ENCODE measurements at places on chromosomes 2 and 18.

- DNase-seq, result no peak
Measured at GRCh38 chr2:160940271-160940670, 220.0 kb upstream of the TANK start.

- no peak for DNase-seq
Measured at GRCh38 chr18:50287028-50287440, 458 bp downstream of the CXXC1 start.

GRCh38 chr2:174009488-174010223 is 44.5 kb upstream of the SP3 start:
- DNase-seq, result no peak

GRCh38 chr2:87403893-87404175 is 344.1 kb upstream of the PLGLB2 start:
- DNase-seq, result no peak

DNA sequence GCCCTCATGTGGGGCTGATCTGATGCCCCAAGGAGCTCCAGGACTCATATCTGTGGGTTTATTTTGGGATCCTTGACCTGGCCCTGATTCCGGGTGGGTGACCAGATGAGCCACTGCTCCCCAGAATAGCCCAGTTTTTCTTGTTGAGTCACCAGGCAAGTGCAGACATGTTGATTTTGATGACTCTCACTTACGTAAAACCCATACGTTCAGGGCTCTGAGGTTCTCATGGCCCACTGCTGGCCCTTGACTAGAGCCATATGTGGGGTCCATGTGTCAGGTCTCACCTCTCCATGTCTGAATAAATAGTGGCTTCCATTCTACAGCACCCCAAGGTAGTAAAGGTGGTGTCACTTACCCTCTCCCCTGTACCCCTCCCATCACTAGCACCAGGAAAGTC is 41.9 kb downstream of the CDC42EP3 start:
- no peak for DNase-seq

- DNase-seq, result no peak
Measured at GRCh38 chr2:86002375-86002774, 103.3 kb downstream of the POLR1A start.

DNA sequence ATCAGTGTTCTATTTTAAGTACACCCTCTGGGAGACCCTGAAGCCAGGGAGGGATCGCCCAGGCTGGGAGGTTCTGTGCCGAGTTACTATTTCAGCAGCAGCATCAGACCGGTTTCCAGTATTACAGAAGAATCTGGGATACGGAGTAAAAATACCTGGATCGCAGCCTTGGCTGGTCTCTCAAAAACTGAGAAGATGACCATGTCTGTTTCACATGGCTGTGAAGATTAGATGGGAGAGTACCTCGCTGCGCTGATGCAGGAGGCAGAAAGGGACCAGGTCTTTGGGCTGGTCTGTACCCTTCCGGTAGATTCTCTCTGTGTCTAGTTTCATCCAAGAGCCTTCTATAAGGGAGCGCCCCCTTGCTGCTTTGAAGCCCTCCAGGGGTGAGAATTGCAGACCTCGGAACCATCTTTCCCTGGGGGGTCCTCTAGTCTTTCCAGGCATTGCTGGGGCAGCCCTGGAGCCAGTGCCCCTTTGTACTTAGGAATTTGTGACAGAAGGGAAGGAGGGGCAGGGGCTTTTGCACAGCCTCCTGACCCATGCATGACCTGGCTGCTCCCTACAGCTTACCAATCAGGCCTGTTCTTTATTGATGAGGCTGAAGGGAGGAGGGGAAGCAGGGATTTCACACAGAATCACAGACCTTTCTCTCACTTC is 56.3 kb upstream of the MAPRE3 start:
- no peak for DNase-seq

DNA sequence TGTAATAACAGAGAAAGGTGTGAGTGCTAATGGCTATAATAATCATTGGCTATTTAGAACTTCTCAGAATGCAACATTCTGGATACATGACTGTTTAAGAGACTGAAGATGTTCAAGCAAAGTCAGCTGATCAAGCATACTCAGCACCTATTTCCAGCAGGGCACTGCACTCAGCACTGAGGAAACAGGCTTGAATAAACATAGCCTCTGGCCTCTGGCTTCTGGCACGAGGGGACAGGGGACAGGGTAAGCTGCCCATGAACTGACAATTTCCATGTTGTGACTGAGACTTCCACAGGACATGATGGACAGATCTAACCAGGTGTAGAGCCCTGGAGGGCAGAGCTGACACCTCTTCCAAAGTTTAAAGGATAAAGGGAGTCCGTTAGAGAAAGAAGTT is 1.3 kb downstream of the MARCO start:
- no peak for DNase-seq

GRCh38 chr2:20091305-20091991 is 40.0 kb upstream of the LAPTM4A start:
- DNase-seq, result no peak

- no peak for DNase-seq
Measured at GRCh38 chr2:20273042-20273441, 48.1 kb upstream of the SDC1 start.

GRCh38 chr2:30287857-30288513 is 56.7 kb downstream of the LBH start:
- DNase-seq, result no peak

- no peak for DNase-seq
Measured at GRCh38 chr2:69026026-69026425, 13.0 kb downstream of the ANTXR1 start.

- DNase-seq, result no peak
Measured at GRCh38 chr2:186959486-186959885, 110.5 kb upstream of the ZSWIM2 start.

GRCh38 chr2:179856205-179856604 is 5.2 kb downstream of the ZNF385B start:
- no peak for DNase-seq

GRCh38 chr2:30336978-30337841 is 105.9 kb downstream of the LBH start:
- DNase-seq, result peak; percentile 68

DNA sequence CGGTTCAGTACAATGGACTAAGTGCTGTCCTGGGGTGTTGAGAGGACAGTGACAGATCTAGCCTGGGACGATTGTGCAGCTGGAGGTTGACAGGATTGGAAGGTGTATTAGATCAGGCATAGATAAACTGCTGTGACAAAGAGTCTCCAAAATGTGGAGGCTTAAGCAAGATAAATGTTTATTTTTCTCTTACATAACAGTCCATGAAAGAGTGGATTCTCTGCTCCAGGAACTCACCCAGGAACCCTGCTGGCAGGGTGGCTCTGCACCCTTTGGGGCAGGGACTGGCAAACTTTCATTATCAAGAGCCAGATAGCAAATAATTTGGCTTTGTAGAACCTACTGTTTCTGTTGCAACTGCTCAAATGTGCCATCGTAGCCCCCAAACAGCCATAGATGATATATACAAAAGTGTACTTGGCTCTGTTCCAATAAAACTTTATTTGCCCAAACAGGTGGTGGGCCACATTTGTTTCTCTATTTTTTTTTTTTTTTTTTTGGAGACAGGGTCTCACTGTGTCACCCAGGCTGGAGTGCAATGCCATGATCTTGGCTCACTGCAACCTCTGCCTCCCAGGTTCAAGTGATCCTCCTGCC is 9.7 kb downstream of the HRH4 start:
- no peak for DNase-seq

DNA sequence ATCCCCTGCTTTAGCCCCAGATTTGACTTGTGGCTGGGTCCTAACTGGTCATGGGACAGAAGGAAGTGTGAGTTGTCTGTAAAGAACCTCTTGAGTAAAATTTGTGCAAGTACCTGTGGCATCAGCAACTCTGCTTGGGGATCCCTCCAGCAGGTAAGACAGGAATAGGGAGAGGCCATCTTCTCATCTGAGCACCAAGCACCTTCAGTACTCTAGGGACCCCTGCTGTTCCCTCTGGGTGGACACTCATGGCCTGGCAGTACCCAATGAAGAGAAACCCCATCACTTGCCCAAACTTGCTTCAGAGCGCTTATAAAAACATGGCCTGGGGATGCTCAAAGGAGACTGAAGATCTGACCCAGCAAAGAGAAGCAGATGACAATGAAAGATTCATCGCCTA is 297.8 kb downstream of the SP3 start:
- no peak for DNase-seq

DNA sequence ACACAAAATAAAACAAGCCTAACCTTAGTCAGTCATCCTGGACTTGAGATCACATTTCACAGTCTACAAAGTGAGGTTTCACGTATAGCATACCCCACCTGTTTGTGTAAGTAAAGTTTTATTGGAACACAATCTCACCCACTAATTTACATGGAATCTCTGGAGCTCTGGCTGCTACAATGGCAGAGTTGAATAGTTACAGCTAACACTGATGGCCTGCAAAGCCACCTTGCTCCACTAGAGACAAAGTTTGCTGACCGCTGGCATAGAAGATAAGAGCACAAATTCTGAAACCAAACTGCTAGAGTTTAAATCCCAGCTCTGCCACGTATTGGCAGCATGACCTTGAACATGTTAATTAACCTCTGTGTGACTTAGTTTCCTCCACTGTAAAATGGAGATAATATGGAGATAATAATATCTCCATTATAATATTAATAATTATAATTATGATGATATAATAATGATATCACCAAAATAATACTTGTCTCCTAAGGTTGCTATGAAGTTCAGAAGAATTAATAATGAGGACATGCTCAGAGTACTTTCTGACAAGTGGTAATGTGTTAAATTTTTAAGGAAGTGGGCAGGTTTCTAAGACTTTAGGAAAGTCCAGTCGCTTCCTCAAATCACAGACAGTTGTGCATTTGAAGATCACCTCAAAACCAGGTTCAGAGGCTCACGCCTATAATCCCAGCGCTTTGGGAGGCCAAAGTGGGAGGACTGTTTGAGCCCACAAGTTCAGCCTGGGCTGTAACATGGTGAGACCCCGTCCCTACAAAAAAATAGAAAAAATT is 204.6 kb downstream of the SH3RF3 start:
- no peak for DNase-seq

GRCh38 chr2:20571644-20572215 is 79.2 kb downstream of the HS1BP3 start:
- DNase-seq, result no peak

DNA sequence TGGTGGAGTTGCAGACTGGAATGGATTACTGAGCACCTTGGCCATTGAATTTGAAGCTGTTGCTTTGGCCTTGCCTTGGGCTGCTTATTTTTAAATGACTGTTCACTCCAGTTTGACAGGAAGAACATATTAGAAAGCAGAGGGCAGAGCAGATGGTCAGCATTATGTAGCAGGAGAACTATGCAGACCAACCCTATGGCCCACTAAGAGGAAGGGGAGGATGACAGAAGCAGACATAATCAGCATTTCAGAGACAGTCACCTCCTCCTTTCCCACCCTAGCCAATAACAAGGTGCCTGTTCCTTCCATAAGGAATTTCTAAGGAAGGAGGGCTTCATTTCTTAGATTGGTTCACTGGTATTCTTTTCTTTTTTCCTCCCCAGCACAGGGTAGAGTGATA is 2.4 kb downstream of the CHRNA1 start:
- DNase-seq, result no peak

DNA sequence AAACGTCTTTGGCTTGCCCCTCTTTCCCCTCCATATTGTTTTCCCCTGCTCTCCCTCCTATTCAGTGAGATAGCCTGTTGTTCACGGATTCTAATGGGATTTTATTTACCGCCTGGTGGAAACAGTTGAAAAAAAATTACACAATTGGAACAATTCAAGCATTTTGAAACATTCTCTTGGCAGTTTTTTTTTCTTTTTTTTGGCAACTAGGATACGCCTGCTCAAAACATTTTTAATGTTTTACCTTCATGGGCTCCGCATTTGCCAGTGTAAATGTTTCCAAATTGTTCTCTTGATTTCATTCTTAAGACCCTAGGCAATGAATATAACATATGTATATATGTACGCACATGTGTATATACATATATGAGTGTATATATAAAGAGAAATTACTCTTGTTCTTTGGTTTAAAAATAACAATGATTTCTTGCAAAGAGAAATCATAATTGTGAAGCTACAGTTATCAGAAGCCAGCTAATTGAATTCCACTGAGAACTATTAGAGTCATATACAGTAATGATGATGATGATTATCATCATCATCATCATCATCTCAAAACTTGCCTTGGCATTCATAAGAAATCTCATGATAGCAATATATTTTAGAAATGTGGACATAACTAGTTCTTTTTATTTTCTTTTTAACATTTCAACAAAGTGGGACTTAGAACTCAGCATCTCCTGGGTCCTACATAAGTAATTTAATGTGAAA is 146.7 kb downstream of the LTBP1 start:
- DNase-seq, result no peak

DNA sequence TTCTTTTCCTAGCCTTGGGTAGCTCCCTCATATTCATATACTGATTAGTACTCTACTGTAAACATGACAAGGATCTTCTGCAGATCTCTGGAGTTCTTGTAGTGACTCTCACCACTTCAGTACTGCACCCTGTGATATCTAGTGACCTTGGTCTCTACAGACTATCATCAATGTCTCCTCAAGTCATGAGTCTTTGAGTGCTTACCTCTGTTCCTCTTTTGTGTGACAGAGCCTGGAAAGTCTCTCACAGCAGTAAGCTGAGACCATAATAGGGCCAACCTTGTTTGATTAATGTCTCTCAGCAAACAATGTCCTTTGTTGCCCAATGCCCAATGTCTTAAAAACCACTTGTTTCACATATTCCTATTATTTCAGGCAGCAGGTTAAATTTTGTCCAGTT is 34.2 kb upstream of the BAZ2B start:
- no peak for DNase-seq

DNA sequence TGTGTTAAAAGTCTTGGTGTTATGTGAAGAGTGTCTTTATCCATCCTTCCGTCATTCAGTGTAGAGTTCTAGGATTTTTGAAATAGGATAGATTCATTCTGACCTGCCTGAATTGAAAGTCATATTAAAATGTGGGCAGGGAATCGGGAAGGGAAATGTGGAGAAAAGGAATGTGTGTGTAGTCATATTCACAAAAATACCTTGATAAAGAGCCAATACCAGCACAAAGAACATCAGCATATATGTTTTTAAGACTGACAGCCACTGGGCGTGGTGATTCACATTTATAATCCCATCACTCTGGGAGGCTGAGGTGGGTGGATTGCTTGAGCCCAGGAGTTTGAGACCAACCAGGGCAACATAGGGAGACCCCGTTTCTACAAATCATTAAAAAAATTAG is 188.1 kb downstream of the CAMKMT start:
- no peak for DNase-seq

DNA sequence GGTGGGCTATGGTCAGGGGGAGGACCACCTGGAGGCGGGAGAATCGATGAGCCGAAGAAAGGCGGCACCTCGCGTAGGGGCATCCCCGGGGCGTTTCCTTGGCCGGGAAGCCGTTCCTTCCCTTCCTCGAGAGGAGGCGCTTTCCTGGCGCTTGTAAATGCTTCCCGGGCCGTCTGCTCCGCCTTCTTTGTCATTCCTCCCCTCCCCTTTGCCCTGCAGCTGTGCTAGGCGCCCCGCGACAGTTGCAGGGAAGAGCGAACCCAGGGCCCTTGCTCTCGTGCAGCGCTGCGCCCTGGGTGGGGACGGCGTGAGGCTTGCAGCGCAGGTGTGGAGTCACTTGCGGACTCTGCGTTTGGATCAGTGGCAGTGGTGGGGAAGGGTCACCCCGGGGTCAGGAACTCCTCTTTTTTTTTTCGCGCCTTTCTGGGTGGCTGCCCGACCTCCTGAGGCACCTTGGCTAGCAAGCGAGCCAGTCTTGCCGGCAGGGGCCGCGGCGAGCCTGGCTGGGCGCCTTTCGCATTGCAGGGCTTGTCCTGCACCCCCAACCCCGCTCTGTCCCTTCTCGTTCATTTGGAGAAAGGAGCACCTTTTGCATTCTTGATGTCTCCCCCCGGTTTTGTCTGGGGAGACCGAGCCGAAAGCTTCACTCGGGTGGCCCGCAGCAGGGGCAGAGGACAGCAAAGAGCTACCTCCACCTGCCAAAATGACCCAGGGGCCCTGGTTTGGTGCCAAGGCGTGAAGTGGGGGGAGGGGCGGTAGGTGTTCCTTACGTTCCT is 858 bp downstream of the KCNS3 start:
- DNase-seq, result peak; percentile 11

All from GM18507 (cell line).